Mesenteric fat pad (tissue), 1 donor: ENCODE measurements at places on chromosomes 4 and X.

GRCh38 chrX:123971982-123972381 is 10.5 kb downstream of the STAG2 start:
- DNase-seq: no peak

GRCh38 chr4:143700046-143700415 is 444 bp downstream of the FREM3 start:
- no peak for DNase-seq

DNA sequence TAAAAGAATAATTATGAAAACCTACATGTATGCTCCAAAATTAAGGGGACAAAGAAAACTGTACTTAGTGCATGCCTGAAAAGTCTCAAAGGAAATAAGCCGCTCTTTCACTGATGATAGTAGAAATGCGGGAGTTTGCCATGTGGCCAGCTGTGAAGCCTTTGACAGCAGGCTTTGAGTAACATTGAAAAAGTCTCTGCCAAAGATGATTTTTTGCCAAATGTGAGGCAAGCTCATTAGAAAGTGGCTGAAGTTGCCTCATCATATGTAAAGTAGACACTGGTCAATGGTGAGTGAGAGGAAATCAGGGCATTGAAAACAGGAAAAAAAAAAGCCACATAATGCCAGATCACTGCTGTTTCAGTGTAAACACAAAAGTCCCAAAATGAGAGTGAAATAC is 2360.1 kb downstream of the PCDH7 start:
- no peak for DNase-seq

DNA sequence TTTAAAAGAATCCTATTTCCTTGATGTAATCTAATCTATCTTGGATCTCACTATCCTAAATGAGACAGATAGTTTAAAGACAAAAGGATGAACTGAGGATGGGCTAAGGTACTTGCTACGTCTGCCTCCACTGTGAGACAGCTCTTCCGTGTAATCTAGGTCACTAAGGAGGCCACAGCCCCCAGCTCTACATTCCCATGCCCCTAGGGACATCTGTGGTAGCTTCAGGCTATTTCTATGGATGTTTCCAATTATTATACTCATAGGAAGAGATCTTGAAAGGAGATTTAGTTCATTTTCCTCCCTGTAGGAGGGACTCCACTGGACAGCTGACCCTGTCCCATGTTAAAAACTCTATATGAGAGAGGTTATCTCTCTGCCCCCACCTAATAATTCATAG is 140.8 kb upstream of the TRPC5 start:
- no peak for DNase-seq

DNA sequence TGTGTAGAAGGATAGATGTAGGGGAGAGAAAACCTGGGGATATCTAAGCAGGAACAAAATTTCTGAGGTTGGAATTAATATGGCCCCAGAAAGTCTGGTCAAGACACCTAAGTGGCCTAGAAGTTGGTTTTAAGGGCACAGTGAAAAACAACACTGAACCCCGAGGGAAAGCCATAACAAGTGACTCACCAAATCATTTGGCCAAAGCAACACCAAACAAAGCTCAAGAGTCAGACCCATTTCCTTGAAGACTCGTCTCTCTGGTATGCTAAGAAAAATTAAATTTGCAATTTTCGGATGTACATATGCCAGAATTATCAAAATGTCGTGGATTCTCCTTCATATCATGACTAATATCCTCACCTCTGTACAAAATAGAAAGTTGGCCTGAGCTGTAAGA is 162.9 kb downstream of the SMIM20 start:
- DNase-seq: no peak
